ENCODE measurements at places on chromosomes 1 and 21.
A peak's percentile ranks its signal among the peaks of the same experiment; 100 is the strongest.

GRCh38 chr21:42164064-42164789, 54.7 kb upstream of the ABCG1 start:
- DNase-seq = peak; percentile 31

DNA sequence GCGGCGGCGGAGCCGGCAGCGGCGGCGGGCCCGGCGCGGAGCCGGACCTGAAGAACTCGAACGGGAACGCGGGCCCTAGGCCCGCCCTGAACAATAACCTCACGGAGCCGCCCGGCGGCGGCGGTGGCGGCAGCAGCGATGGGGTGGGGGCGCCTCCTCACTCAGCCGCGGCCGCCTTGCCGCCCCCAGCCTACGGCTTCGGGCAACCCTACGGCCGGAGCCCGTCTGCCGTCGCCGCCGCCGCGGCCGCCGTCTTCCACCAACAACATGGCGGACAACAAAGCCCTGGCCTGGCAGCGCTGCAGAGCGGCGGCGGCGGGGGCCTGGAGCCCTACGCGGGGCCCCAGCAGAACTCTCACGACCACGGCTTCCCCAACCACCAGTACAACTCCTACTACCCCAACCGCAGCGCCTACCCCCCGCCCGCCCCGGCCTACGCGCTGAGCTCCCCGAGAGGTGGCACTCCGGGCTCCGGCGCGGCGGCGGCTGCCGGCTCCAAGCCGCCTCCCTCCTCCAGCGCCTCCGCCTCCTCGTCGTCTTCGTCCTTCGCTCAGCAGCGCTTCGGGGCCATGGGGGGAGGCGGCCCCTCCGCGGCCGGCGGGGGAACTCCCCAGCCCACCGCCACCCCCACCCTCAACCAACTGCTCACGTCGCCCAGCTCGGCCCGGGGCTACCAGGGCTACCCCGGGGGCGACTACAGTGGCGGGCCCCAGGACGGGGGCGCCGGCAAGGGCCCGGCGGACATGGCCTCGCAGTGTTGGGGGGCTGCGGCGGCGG, 1.0 kb downstream of the ARID1A start:
- no peak for DNase-seq

GRCh38 chr1:222786121-222786520, 28.7 kb upstream of the DISP1 start:
- no peak for DNase-seq

GRCh38 chr1:233268389-233269022, 27.0 kb downstream of the PCNX2 start:
- no peak for DNase-seq

DNA sequence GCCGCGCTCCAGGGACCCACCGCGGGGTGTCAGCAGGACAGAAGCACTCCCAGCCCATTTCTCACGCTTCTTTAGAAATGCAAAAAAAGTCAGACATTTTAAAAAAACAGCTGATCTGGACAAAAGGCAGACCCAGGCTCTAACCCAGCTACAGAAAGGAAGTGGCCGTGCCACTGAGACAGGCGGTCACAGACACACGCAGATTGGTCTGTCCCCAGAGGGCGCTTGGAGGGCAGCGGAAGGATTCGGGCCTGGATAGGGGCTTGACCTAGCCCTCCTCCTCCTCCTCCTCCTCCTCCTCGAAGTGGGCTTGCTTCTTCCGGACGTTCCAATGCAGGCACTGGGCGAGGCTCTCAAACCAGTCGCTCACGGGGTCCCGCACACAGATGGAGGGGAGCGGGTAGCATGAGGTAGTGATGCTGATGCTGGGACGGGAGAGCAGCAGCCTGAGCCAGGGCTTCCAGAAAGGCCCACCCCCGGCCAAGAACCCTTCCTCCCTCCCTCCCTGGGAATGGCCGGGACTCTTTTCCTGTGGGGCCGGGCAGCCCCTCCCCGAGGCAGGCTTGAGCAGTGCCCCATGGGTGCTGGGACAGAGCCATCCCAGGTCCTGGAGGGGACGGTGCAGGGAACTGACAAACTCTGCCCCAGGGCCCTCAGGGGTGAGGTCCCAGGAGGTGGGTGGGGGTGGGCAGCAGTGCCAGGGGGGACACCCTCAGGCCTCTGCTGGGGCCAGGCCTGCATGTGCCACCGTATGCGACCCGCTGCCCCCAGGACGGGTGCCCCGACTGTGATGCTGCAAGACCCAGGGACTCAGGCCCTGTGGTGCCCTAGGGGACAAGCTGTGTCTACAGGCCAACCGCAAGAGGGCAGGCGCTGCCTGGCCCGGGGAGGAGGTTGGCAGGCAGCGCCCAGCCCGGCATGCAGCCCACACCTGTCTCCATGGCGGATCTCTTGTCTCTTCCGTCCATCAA, 25.3 kb downstream of the NADK start:
- DNase-seq = no peak

GRCh38 chr1:44315521-44315920, 39.5 kb downstream of the ERI3 start:
- DNase-seq = no peak

GRCh38 chr1:201760516-201760915, 68.4 kb upstream of the IPO9 start:
- no peak for DNase-seq

DNA sequence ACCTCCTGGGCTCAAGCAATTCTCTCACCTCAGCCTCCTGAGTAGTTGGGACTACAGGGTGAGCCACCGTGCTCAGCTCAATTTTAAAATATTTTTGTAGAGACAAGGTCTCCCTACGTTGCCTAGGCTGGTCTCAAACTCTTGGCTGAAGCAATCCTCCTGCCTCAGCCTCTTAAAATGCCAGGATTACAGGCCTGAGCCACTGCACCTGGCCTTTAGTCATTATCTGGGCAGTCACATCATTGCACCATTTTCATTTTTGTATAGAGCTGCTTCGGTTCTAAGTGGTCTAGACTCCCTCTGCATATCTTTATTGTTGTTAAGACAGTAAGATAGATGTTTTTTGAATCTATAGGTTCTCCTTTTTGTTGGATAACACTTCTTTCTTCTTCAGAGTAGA, 39.9 kb downstream of the ATF3 start:
- DNase-seq = no peak

DNA sequence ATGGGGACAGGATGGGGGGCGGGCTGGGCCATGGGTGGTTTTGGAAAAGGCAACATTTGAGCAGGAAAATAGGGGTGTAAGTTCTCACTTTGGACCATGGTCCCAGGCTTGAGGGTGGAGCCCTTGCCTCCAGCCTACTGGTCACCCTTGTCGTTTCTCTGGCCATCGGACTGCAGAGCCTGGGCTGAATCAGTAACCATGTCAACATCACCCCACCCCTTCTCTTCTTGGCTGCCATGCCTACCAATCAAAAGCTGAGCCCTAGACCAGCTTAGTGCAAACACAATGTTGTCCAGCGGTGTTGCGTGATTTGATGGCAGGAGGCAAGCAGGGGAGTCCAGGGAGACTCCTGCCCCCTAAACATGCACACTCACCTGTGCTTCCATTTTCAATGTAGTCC, 231.0 kb upstream of the KAZN start:
- no peak for DNase-seq

DNA sequence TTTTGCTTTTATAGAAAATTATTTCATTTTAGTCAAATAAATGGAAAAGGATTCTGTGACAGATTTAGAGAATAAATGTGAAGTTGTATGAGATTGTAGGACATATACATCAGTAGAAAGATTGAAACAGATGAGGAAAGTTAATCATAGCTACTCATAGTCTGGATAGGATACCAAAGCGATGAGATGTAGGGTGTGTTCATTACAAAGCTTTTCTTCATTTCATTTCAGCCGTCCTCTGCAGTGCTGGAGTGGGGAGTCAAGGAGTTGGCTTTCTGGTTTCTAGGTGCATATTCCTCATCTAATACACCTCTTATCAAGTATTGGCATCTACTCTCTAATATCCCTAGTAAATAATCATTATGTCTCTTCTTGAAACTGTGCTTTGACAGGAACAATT, 149.5 kb upstream of the NEGR1 start:
- no peak for DNase-seq

- DNase-seq = peak; percentile 93
Measured at GRCh38 chr1:58874757-58875755, 91.2 kb upstream of the JUN start.

DNA sequence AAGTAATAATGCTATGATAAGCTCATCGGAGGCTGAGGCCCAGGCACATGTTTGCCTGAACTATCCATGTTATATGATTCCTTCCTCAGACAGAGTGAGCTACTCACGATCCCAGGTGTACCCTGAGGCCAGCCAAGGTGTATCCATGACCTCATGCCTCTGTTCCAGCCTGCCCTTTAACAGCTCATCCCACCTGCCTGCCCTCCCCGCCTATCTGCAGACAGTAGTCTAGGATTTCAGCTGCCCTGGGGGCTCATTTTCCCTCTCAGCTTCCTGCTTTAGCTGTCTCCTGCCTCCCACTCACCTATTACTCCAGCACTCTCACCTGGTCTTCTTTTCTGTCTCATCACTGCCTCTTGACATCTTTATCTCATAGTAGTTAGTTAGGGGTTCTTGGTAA, 1.9 kb upstream of the IL24 start:
- peak; percentile 93 for DNase-seq

- no peak for DNase-seq
Measured at GRCh38 chr1:213976665-213977485, 10.9 kb upstream of the PROX1 start.

- DNase-seq = no peak
Measured at GRCh38 chr1:5857508-5858090, 134.6 kb downstream of the NPHP4 start.

DNA sequence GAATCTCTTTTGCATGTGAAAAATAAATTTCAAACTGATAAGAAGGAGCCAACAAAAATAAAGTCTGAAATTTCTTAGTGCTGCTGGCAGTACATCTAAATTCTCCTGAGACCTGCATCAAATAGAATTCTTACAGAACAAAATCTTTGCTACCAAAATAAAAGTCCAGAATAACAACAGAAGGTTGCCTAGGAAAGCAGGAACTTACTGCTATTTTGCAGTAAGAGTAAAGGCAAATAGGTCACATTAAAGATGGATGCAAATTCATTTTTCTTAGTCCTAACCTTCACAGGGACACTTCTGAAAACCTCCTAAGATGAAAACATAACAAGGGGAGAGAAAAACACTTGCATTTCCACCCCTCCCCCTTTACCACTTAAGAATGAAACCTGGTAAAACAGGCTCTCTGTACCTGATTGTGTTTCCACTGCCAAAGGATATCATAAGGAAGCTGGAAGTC, 59.0 kb downstream of the RUSC1 start:
- DNase-seq = no peak

- no peak for DNase-seq
Measured at GRCh38 chr1:178818416-178818815, 52.5 kb downstream of the ANGPTL1 start.

DNA sequence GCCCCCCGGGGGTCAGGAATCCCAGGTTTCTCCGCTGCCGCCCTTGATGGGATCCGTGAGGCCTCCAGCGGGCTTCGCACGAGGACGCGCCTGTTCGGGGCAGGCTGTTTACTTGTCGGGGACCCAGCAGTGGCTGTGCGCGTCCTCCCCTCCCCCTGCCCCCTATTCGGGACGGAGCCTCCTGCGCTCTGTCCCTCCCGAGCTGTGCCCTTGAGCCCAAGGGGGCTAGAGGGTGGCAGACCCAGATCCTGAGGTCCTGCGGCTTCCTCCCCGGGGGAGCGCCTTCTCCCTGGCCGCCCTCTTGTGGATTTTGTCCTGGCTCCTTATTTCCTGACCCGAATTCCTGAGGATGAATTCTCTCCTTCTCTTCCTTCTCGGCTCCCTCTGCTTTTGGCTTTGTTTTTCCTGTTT, 38.4 kb downstream of the PIK3CD start:
- DNase-seq = no peak

- no peak for DNase-seq
Measured at GRCh38 chr1:19153169-19153568, 56.9 kb downstream of the UBR4 start.

- no peak for DNase-seq
Measured at GRCh38 chr21:46005481-46005881, 23.9 kb downstream of the COL6A1 start.

- DNase-seq = peak; percentile 6
Measured at GRCh38 chr1:150022357-150022756, 11.8 kb upstream of the OTUD7B start.

DNA sequence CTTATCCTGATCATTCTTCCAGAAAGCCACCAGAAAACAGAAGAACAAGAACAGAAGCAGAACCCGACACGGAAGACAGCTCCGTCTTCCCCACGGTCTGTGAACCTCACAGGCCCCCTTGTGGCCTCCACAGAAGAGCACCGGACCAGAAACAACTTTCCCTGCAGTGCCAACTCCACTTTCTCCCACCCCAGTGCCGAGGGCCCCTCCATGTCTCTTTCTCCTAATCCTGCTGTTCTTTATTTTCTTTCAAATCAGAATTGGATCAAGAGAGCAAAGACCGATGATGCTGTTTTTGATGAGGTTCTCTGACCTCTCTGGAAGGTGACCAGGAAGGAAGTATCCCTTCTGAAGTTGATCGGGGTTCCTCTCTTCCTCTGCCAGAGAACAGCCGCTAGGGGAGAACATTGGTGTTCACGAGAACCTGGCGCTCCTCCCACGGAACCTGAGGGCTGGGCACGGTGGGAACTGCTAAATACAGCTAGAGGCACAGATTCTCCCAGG, 58.9 kb upstream of the CTTNBP2NL start:
- no peak for DNase-seq

- no peak for DNase-seq
Measured at GRCh38 chr1:163381487-163382184, 59.9 kb downstream of the NUF2 start.

DNA sequence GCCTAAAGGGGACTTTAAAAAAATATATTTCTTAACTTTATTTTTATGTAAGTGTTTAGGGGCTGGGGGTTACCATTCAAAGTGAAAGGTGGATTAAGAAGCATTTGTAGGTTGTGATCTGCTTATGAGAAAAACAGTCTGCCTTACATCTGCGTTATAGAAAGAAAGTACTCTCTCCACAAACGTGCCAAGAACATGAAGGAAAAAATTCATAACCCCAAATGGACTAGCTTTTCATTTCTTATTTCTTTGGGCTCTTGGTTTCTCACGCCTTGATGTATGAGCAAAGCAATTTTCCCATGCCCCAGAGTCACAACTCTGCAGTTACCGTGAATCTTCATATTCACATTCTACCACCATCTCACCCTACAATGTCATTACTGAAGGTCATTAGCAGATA, 1165.1 kb upstream of the ADGRL4 start:
- DNase-seq = no peak

- no peak for DNase-seq
Measured at GRCh38 chr1:6093071-6093470, 47.4 kb downstream of the KCNAB2 start.

DNA sequence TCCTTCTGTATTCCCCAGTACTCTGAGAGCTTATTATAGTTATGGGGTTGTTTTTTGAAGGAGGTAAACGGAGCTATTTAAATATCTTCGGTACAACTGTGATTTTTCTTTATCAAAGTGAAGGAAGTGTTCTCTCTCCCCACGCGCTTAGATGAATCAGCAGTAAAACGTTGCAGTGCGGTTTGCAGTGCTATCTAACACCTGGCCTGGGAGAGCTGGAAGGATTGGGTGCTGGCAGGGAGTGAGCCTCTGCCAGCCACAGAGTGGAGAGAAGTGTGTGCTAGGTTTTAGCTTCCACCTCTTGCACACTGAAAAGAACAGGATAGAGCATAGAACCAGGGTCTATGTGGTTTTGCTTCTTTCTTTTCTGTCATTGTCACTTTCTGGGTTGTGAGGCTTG, 165.9 kb downstream of the SDCCAG8 start:
- DNase-seq = peak; percentile 87

GRCh38 chr1:19327736-19328135, 15.6 kb downstream of the SLC66A1 start:
- no peak for DNase-seq

- DNase-seq = no peak
Measured at GRCh38 chr1:19476450-19477190, 8.7 kb downstream of the CAPZB start.

Data from DMS153 (cell line).